Amygdala (tissue), 56 donors: ENCODE measurements at places on chromosomes 12 and 14.

DNA sequence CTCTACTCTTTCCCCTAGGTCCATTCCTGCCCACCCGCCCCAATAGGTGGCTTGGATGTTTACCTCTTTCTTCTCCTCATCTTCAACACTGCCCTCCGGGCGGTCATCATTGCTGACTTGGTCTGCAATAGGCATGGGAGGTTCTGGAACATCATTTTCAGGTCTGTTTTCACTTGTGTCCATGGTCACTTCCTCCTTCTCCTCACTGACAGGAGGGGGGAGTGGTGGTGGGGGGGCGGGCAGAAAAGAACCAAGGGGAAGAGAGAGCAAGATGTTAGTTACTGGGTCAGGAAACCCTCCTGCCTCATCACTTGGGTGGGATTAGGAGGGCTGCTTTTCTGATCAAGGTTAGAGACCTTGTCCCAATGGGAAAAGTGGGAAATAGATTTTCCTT is 12.1 kb upstream of the CDH24 start:
- DNase-seq: no peak

DNA sequence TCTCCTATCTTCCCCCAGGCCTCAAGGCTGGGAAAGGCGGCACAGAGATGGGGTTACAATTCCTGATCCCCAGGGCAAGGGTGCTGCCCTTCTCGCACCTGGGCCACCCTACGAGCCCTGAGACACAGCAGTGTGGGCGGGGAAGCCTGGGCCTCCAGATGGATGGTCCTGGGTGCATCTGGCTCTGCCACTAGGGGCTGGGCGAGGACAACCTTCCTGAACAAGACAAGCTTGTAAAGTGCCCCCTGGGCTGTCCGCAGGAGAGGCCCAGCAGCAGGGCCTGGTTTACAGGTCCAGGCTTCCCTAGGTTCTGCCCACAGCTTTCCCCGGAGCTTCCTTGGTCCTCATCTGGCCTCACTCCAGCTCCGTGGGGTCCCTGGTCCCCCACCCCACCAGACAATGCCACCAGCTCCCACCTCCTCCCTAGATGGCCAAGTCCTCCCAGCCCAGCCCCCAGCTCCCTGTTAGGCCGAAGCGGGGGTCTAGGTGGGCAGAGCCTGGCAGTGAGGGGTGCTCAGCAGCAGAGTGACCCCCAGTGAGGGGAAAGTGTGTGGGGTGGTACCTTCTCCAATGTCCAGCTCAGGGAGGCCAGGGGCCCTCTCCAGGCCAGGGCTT is 8.9 kb downstream of the ARL6IP4 start:
- DNase-seq: no peak

DNA sequence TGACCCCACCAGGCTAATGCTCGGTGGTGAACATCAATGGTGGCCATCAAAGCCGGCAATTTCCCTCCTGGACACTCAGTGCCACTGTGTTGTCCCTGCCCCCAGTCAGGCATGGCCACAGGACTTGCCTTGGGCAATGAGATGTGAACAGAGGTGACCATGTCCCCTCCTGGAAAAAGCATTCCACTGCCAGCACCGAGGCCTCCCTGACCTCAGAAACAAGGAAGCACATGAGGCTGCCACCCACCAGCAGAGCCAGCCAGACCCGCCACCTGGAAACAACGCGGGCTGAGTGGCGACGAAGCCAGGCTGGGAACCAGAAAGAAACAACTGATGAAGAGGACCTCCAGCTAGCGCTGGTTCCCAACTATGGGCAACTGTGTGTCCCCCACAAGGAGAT is 31.8 kb downstream of the ITPK1 start:
- DNase-seq: no peak

- no peak for DNase-seq
Observed at GRCh38 chr14:23094666-23095195, at the start of gene ACIN1. ACIN1 (minus strand) TSS chr14:23095136; CDS start chr14:23095112, 24 bp downstream.

GRCh38 chr12:1281683-1282366 is 290.8 kb downstream of the ERC1 start:
- no peak for DNase-seq

DNA sequence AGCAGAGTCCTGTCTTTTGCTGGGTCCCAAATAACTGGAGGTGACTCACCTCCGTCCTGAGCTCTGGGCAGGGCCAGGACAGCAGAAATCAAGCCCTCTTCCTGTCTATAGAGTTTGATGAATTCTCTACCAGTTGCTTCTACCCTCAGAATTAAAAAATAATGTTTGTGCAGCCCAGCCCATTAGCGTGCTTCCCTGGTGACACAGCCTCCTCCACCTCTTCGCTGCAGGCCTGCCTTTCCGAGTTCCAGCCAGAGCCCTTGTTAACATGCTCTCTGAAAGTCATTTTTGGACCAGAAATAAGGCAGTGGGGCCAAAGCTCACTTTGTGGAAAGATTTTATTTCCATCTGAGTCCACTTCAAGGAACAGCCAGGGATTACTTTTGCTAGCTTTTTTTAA is 94.0 kb downstream of the TBX5 start:
- DNase-seq: no peak

DNA sequence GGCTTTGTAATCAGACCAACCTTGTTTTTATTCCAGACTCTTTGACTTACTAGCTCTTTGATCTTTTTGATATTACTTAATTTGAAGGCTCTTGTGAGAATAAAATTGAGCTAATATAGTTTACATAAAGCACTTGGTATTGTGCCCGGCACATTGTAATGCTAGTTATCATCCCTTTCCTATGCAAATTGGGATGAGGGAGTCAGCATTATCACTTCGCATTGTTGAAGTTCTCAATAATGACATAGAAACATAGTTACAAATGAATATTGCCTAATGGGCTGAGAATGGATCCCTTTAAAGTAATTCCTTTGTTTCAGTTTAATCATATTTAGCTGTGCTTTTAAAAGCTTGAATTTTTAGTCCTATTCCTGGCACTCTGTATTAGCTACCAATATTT is 36.6 kb downstream of the SUPT16H start:
- DNase-seq: no peak

GRCh38 chr12:91588874-91589454 is 406.3 kb upstream of the DCN start:
- no peak for DNase-seq

GRCh38 chr14:38387821-38388220 is 131.9 kb upstream of the CLEC14A start:
- DNase-seq: no peak

- DNase-seq: no peak
Observed at GRCh38 chr14:35573911-35574310, 39.9 kb downstream of the INSM2 start.

DNA sequence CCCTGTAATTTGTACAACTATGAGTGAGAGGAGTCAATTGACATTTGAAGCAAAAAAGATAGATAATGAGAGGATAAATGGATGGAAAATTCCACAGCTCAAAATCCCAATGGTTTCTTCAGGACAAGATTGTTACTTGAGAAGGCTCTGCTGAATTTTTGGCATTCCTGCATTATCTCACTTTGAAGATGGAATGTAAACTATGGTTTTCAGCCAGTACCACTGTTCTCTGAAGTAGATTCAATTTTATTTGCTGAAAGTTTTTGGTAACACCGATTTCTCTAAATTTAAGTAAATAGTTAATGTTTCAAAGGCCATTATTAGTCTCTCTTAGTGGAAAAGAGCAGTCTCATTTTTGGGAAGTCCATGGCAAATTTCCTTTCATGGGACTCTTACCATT is 121.9 kb upstream of the SLC38A2 start:
- DNase-seq: no peak

DNA sequence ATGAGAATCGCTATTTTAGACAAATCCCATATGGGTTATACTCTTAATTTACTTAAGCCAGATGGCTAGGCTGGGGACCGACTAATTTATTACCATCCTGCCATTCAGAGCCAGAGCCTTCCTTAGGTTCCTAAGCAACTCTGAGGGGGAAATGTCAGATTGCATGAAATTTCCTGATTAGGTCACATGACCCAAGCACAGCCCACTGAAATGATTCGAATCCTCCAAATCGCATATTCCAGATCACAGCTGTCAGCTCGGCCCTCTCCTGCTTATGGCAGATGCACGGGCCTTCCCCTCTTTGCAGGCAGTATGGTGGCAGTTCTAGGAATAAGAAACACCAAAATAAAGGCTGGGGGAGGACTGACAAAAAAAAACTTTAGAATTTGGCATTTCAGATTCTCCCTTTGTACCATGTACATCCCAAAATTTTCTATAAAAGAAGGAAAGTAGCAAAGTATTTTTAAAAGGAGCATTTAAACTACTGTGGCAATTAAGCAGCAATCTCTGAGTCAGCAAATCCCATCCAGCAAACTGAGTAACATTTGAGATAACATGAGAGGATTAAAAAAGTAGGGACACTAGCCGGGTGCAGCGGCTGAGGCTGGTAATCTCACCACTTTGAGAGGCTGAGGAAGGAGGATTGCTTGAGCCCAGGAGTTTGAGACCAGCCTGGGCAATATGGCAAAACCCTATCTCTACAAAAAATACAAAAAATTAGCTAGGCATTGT is 30.5 kb upstream of the NUDT4 start:
- DNase-seq: no peak

- no peak for DNase-seq
Observed at GRCh38 chr14:68653108-68653507, 139.8 kb downstream of the ZFP36L1 start.

DNA sequence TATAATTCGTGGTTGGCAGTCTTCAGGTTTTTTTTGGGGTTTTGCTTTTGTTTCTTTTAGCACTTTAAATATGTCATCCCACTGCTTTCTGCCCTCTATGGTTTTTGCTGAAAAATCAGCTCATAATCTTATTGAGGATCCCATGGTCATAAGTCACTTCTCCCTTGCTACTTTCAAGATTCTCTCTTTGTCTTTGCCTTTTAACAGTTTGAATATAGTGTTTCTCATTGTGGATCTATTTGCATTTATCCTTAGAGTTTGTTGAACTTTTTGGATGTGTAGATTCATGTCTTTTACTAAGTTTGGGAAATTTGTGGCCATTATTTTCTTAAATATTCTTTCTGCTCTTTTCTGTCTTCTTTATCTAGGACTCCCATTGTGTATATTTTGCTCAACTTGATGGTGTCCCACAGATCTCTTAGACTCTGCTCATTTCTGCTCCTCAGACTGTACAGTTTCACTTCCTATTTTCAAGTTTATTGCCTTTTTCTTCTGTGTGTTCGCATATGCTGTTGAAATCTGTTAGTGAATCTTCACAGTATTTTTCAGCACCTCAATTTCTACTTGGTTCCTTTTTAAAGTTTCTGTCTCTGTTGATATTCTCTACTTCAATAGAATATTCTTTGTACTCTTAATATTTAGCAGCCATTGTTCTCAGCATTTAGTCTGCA is 70.8 kb downstream of the WNK1 start:
- no peak for DNase-seq

DNA sequence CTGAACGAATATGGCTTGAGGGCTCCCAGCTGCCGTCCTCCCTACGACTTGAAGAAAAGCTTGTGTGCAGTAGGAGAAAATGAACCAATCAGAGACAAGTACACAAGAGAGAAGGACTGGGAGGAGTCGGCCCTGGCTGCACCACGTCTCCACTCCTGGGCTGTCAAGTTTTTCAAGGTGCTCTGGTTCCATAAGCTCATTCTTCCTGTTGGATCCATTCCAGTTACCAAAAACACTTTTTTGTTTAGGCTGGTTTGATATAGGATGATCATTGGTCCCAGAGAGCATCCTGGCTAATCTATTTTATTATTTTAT is 2.8 kb upstream of the A2ML1 start:
- no peak for DNase-seq

GRCh38 chr12:124520265-124520701 is 47.1 kb downstream of the NCOR2 start:
- no peak for DNase-seq

GRCh38 chr14:65304239-65304638 is 108.3 kb upstream of the FUT8 start:
- no peak for DNase-seq

- no peak for DNase-seq
Observed at GRCh38 chr14:41144370-41144769, 462.3 kb upstream of the LRFN5 start.

- DNase-seq: no peak
Observed at GRCh38 chr12:47270782-47271664, 191.3 kb upstream of the AMIGO2 start.

DNA sequence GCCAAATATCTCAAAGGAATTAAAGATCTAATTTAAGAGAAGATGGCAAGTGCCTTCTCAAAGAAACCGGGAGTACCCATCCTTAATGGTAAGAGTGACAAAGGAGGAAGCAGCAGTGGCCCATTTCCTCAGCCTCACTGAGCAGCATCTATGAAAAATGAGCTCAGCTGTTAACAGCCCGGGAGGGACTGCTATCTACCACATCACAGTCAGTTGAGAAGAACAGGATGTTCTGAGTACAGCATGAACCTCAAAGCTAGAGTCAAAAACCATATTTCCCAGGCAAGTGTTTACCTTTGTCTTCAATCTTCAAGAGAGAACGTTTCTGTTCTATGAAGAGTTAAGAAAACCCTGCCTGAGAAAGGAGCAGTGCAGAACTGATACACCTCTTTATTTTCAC is 115.0 kb downstream of the BTG1 start:
- DNase-seq: no peak

DNA sequence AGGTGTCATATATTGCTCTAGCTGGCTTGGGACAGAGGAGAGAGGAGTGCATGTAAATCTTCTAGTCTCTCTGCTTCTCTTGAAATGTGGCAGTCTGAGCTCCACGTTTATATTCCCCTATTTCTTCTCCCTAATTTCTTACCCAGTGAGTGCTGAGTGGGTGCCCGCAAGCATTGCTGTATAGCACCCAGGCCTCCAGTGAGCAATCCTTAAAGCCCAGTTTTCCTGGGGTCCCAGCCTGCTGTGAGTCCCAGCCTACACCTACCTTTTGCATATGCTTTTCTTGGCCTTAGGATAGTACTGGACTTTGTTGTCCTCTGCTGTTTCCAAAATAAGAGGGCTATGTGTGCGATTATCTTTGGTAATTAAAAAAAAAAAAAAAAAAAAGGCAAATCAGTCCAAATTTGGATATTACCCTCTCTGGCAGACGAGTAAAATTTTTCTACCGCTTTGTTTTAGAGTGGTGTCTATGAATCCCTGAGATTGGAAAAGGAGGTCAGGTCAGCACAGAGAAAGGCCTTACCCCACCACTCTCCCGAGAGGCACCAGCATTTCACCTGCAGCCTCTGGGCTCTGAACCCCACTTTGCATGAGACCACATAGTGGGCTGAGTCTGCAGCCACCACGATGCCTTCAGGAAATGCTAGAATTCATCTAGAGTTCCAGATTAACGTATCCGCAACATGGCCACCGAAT is 1.1 kb downstream of the MGST1 start:
- DNase-seq: no peak

DNA sequence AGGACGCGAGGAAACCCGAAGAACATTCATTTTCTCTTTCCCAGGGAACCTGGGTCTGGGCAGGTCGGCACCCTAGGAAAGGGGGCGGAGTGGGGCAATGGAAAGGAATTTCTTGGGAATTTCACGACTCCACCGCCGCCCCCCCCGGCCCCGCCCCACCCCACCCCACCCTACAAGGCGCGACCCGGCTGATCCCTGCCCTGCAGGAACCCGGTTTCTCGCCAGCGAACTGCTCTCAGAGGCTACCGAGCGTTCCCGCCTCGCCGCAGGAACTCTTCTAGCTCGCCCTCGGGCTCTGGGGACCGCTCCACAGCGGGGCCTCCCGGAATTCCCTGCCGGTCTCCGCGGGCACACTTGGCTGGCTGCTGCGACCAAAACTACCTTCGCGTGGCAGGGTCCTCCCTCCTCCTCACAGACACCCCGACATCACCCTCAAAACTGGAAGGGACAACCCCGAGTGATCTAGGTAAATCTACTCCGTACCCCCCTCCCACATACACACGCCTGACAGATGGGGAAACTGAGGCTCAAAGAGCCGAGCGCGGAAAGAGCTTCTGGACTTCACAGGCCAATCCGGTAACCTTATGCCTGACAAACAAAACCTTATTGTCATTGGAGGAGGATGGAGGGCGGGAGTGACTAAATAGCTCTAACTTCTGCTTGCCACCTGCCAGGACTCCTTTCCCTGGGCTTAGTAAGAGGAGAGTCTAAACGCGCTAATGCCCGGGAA is 785 bp upstream of the ACTN1 start:
- DNase-seq: no peak
